ENCODE measurements at places on chromosomes 5 and 9.

- no peak for DNase-seq
Measured at GRCh38 chr9:95720496-95720895, 155.0 kb upstream of the ERCC6L2 start.

DNA sequence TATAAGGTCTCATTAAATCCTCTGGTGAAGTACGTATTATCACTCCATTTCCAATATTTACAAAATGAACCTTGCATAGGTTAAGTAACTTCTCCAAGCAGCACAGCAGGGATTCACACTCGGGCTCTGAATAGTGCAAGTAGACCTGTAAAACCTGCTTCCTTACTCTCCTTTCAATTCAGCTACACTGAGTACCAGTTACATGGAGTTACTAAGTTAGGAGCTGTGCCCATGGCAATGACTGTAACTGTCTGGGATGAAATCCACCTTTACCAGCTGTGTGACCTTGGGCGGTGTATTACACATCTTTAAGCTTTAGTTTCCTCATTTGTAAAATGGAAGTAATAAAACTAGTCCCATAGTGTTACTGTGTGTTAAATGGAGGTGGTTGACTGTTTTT, 15.9 kb upstream of the MOB3B start:
- no peak for DNase-seq

DNA sequence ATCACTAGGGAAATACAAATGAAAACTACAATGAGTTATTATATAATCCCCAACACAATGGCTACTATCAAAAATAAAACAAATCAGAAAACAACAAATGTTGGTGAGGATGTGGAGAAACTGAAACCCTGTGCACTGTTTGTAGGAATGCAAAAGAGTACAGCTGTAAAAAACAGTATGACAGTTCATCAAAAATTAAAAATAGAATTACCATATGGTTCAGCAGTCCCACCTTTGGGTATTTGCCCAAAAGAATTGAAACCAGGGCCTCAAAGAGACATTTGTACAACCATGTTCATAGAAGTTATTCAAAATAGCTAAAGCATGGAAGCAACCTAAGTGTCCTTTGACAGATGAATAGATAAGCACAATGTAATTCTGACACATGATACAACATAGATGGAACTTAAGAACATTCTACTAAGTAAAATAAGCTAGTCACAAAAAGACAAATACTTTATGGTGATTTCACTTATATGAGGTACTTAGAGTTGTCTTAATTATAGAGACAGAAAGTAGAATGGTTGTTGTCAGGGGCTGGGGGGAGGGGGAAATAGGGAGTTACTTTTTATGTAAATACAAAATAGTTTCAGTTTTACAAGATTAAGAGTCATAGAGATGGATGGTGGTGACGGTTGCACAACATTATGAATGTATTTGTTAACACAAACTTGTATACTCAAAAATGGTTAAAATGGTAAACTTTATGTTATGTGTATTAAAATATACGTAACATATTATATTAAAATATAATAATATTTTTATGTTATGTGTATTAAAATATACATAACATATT, 102.8 kb downstream of the KCTD16 start:
- DNase-seq: no peak

- no peak for DNase-seq
Measured at GRCh38 chr9:127778280-127779135, at the start of gene SH2D3C. TSS of gene SH2D3C (minus strand) at chr9:127778666. CDS start at chr9:127778627, 39 bp downstream.

DNA sequence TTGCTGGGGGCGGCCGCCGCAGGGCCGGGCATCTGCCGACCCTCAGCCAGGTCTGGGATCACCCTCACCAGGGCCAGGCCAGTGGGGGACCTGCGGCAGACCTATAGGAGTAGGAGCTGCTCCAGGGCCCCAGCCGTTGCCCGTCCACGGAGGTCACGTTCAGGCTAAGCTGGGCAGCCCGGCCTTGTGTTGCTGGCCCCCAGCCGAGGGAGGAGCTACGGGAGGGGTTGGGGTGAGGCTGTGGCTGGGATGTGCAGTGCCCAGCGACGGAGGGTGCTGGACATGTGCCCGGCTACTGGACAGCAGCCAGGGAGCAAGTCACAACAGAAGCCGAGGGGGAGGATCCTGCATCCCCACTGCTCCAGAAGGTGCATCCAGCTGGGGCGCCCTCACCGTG, 39.6 kb upstream of the SLC6A19 start:
- no peak for DNase-seq

- no peak for DNase-seq
Measured at GRCh38 chr9:99459919-99460318, 237.8 kb downstream of the SEC61B start.

DNA sequence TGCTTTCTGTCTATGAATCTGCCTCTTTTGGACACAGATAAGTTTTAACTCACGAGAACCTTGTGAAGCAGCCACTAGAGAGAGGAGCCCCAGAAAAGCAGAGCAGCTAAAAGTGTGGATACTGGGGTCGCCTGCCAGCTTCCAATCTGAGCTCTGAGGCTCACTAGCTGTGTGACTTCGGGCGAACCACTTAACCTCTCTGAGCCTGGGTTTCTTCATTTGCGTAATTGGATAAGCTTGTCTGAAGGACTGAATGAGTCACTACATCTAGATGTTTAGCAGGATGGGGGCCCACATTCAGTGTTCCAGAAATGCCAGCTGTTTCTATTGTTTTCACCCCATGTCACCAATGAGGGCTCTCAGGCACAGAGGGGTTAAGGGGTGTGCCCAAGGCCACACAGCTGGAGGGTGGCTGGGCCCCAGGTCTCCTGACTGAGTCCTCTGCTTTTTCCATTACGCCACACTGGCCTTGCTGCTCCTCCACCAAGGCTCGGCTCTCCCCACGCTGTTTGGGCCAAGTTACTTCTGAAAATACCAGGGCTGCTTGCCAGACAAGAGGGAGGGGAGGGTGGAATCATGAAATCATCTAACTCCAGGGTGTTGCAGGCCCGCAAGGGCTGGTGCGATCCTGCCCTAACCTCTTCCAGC, 36.2 kb downstream of the SH3PXD2B start:
- no peak for DNase-seq

DNA sequence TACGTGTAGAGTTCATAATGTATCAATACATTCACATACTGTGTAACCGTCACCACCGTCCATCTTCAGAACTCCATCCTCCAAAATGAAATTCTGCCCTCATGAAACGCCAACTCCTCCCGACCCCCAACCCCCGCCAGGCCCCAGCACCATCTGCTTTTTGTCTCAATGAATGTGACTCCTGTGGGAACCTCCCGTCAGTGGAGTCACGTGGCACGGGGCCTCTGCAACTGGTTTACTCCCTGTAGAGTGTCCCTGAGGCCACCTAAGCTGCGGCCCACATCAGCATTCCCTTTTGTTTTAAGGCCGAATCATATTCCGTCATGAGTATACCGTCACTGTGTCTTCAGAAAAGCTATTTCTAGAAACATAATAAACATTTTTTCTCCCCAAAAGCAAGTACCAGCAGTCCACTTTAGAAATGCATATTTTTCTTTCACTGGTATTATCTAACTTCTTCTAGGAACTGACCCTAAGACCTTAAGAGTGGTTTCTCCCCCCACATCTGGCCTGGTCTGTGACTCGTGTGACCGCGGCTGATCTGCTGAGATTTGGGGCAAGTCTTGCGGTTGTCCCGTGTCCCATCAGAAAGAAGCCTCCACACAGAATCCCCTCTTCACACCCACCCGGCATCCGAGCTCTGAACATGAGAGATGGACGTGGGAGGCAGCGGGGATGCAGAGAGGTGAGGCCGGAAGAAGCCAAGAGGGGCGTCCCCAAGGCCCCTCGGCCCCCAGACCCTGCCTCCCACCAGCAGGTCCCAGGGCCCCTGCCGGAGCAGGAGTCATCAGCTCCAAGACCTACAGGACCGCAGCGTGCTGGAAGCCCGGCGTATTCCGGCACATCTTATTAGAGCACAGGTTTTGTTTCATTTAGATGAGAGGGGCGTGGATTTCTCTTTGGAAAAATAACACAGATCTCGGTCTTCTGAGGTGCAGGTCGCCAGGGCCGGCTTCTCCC, 38.3 kb downstream of the SLC6A3 start:
- no peak for DNase-seq

DNA sequence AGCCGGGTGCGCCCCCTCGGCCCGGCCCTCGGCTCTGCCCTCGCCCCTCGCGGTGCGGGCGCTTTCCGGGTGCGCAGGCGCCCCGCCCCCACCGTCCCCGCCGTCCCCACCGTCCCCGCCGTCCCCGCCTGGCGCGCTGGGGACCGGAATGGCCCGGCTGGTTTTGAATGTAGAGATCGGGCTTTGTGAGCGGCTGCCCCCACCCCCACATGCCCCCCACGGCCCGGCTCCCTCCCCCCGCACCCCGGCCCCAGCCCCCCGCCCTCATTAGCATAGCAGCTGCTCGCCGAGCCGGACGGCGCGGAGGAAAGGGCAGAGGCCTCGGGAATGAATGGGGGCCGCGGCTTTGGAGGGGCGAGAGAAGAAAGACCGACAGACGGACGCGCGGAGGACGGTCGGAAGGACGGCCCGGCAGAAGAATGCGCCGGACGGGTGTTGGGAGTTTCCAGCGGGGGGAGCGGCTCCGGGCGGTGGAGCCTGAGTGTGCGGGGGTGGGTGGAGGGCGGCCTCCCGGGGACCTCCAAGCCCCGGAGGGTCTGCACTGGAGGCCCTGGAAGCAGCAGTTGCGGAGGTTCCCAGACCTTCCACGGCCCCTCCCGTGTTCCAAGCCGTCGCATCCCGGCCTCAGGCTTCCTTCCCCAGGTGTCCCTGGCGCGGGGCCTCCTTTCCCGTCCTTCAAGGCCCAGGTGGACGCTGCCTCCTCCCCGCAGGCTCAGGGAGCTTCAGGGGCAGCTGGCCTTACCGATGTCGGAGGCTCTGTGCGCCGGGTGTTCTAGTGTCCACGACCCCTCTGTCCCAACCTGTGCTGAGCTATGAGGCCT, 6.0 kb downstream of the NRARP start:
- DNase-seq: no peak

GRCh38 chr5:68946728-68947127, 147.1 kb upstream of the SLC30A5 start:
- DNase-seq: no peak

DNA sequence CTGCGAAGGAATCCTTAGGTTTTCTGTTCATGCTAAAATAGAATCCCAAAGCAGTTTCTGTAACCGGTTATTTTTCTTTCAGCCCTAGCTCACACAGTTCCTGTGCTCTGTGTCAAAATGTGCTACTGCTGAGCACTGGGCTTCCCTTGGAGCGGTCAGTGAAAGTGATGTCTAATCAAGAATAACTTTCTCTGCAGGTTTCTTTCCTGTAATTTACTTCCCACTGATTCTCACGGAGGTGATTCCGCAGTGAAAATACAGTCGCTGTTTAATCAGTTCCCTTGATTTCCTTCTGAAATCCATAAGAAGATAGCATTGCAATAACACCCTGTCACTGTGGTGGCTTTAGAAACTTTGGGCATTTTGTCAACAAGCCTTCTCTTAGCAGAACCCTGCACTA, 112.0 kb upstream of the ISL1 start:
- DNase-seq: no peak

DNA sequence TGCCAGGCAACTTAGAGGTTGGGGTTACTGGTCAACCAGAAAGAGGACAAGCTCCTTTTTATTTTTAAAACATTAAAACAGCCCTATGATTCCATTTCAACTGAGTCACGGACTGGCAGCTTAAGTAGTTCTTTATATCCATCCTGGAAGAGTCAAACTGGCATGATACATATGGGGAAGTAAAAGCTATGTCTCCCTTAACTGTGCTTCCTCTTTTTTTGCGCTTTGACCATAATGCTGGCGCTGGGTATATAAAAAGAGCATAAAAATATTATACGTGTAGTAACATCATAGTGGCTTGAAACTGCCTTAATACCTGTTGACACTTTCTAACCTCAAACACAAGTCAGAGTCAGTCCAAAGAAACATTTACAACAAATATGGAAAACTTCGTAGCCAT, 274.4 kb downstream of the CSNK1G3 start:
- DNase-seq: no peak

DNA sequence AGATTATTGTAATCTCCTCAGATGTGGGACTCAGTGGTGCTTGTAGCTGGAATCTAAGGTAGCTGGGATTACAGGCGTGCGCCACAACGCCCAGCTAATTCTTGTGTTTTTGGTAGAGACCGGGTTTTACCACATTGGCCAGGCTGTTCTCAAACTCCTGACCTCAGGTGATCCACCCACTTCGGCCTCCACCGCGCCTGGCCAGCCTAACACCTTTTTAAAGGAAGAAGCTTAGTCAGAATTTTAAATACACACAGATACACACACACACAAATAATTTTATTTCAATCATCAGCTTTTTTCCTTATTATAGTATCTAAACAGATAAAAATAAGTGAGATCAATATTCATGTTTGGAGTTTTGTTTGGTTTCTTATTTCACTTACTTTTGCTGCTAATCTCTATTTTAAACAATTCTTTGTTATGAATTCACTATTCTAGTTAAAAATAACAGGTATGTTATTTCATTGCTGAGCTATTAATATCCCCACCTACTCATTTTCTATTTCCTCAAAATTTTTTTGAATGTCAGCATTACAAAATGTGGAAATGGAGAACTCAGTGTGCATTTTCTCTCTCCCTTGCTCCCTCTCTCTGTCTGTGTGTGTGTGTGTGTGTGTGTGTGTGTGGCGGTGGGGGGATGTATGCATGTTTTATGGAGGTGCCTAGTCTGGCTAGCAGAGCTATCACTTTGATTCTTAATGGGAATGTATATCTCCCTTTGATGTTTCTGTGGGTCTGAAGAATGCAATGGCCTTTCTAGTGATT, 960.6 kb upstream of the DMAC1 start:
- no peak for DNase-seq

Measured in D341Med (cell line).